ENCODE measurements at places on chromosomes 1 and 21. TPM values are rescaled to one million over a fixed set of nuclear protein-coding genes. Genes with fewer than 3 reads are reported as not detected.
A peak's percentile ranks its signal among the peaks of the same experiment; 100 is the strongest.

The KRTAP7-1 gene
- not detected for total RNA-seq

The DSCAM gene
- 1.9 TPM for total RNA-seq

DNA sequence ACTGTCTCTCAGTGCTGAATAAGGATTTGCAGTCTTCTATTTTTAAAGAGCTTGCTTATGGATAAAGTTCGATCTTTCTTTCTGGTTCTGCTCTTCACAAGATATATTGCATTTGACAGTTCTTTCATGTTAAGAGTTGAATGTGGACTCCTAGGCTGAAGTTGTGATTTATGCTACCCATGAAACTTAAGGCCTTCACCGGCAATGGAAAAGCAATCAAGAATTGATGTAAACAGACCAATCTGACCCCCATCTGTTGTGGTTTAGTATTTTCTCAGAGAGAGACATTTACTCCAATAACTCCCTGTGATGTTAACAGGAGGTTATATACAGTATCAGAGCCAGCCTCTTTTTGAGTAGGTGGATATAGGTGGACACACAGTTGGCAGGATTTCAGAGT lies 165.8 kb downstream of the PAPPA2 start:
- H3K27me3 ChIP-seq: no peaks in the 10 kb centered on the region
- no peak overlapping the region for H3K4me3 ChIP-seq
- H3K36me3 ChIP-seq: no peaks in the 10 kb centered on the region
- H3K4me1 ChIP-seq: no peaks in the 10 kb centered on the region
- H3K27ac ChIP-seq: no peak overlapping the region

DNA sequence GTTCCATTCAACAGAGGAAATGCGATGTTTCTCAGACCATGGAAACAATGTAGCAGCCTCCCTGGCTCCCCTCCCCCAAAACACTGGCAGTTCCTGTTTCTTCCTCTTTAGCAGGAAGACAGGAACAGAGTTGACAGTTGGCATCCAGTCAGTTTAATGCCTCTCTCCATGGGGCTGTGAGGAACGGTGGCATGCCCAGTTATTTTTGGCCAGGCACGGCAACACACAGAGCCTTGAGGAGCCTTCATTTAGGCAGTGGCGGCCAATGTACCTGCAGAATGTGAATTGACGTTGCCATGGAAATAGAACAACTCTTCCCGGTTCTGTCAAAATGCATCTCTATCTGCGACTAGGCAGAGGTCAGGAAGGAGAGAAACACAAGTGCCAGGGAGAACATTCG lies 330.6 kb downstream of the DSCAM start:
- no peaks in the 10 kb centered on the region for H3K27me3 ChIP-seq
- H3K4me3 ChIP-seq: no peak overlapping the region
- H3K27ac ChIP-seq: no peak overlapping the region

The ASCL5 gene
- total RNA-seq: not detected

GRCh38 chr1:206020393-206021007 lies 3.2 kb downstream of the CTSE start:
- H3K36me3 ChIP-seq: no peaks in the 10 kb centered on the region
- no peak overlapping the region for H3K4me3 ChIP-seq
- H3K4me1 ChIP-seq: peaks cover 15% of the 10 kb centered on the region

GRCh38 chr1:25610822-25611630 lies 5.6 kb upstream of the MAN1C1 start:
- H3K27me3 ChIP-seq: peaks cover 68% of the 10 kb centered on the region
- no peak overlapping the region for H3K4me3 ChIP-seq
- H3K36me3 ChIP-seq: no peaks in the 10 kb centered on the region
- DNase-seq: peak; percentile 42
- H3K27ac ChIP-seq: no peak overlapping the region

DNA sequence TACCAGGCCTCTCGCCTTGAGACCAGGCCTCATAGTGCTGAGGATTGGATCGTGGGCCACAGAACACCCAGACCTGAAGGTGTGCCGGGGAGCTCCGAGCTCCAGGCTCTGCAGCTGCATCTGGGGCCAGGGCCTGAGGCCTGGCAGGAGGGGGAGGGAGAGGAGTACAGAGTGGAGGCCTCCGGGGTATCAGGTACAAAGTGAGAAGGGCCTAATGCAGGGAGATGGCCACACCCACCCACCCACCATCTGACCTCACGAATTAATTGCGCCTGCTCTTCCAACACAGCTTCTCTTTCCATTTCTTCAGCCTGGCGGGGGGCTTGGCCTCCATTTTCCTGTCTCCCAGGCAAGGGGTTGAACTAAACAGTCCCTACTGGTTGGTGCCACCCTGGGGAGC lies 99.4 kb upstream of the ARHGEF16 start:
- peaks cover 19% of the 10 kb centered on the region for H3K27me3 ChIP-seq
- no peak overlapping the region for H3K4me3 ChIP-seq
- DNase-seq: no peak
- H3K4me1 ChIP-seq: peaks cover 24% of the 10 kb centered on the region

- no peak overlapping the region for H3K4me3 ChIP-seq
- peaks cover 23% of the 10 kb centered on the region for H3K4me1 ChIP-seq
- peaks cover 4% of the 10 kb centered on the region for H3K36me3 ChIP-seq
Measured at GRCh38 chr1:245879091-245879490, 628.0 kb downstream of the SMYD3 start.

The SPATA21 gene
- not detected for total RNA-seq

Data from type B pancreatic cell (in vitro differentiated cells).